ENCODE measurements at places on chromosomes 5 and 9. TPM values are rescaled to one million over a fixed set of nuclear protein-coding genes. Genes with fewer than 3 reads are reported as not detected.

Gene STK10
- 67.7 TPM for total RNA-seq

DNA sequence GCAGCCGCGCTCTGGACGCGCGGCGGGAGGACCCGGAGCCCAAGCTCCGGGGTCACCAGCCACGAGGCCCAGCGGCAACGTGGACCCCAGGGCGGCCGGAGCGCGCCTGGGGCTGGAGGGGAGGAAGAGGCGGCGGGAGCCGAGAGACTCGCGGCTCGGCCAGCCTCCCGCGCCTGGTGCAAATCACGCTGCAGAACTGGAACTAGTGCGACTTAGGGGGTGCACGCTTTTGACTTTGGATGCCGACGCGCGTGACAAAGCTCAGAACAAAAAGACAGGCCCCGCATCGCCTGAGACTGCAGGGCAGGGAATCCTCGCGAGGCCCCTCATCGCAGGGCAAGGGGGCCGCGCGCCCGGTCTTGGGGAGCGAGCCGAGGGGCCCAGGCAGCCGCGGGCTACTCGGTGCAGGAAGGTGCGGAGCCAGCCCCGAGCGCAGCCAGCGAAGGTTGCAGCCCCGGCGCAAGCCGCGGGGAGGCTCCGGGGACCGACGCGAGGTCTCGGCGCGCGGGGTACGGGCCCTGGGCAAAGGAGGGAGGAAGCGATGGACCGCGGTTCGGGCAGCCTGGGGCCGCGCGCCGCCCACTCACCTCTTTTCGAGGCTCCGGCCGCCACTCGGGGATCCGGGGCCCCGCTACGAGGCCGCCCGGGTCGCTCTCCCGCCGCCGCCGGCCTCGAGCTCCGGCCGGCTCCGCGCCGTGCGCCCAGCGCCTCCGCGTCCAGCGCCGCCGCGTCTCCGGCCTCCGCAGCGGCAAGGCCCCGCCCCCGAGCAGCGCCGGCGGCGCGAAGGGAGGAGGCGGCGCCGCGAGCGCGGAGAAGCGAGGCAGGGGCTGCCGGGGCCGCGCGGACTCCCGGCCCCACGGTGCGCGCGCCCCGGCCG is at the start of gene GOLM1:
GOLM1 (minus strand) TSS at position 735 of the 877 bp plus-strand sequence. CDS start 20,238 bp downstream, outside the sequence.
- peak; percentile 82 for DNase-seq
- H3K4me1 ChIP-seq, result no peaks in the 10 kb centered on the region
- no peaks in the 10 kb centered on the region for H3K27me3 ChIP-seq
- H3K36me3 ChIP-seq, result no peaks in the 10 kb centered on the region

Gene PCYOX1L
- 9.2 TPM for total RNA-seq

DNA sequence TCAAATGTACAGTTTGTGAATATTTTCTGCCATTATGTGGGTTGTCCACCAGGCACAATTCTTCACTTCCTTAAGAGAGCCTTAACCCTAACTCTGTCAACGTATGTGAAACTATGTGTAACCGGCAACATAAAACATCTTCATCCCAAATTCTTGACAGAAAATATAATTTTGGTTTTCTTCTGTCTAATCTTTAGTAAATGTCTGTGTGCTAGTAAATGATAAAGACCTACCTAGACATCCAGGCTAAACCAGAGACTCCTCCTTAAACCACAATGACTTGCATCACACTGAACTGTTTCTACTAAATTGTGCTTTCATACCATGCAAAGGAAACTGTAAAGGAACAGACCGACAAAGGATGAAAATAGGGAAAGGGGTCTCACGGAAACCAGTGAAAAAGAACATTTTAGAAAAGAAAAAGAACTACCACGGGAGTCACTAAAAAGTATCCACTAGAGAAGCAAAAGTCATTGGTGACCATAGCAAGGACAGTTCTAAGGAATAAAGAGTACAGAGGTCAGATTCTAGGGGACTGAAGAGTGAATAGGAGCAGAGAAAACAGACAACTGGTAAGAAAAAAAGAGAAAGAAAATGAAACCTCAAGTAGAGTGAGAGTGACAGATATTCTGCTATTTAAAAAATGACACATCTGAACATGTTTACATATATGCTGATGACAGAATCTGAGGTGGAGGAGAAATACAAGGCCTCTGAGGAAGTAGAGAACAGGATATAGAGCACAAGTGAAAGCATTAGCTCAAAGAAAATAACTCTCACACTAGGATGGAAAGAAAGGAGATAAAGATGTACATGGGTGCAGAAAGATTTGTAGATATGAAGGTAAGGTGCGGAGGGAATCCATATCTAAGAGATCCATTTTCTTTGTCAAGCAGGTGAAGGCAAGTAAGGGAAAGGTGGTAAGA is 49.4 kb downstream of the FNIP1 start:
- DNase-seq, result no peak
- no peaks in the 10 kb centered on the region for H3K4me1 ChIP-seq
- no peaks in the 10 kb centered on the region for H3K27me3 ChIP-seq
- no peak overlapping the region for H3K27ac ChIP-seq
- no peaks in the 10 kb centered on the region for H3K36me3 ChIP-seq

DNA sequence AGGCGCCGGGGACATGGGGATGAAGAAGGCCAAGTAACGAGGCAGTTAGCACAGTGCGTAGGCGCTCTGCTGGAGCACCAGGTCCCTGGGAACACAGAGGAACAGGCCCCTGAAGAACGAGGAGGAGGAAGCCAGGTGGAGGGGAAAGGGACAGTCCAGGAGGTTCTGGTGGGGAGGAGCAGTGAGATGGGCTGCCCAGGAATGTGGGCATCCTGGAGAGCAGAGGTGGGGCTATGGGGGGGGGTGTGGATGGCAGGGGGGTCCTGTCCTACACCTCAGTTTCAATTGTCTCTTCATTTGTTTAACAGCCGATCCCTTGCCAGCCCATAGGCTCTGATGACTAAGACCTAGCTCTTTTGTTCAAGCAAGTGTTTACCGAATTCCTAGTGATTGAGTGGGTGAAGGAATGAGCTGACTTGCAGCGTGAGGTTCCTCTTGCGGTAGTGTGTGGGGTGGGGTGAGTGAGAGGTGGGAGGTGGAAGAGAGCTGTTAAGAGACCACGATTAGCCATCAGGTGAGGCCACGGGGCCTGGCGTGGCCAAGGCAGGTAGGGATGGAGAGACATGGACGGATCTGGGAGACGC is 8.4 kb upstream of the PHYHD1 start:
- no peak overlapping the region for H3K4me3 ChIP-seq
- H3K4me1 ChIP-seq, result no peaks in the 10 kb centered on the region
- H3K27me3 ChIP-seq, result no peaks in the 10 kb centered on the region

DNA sequence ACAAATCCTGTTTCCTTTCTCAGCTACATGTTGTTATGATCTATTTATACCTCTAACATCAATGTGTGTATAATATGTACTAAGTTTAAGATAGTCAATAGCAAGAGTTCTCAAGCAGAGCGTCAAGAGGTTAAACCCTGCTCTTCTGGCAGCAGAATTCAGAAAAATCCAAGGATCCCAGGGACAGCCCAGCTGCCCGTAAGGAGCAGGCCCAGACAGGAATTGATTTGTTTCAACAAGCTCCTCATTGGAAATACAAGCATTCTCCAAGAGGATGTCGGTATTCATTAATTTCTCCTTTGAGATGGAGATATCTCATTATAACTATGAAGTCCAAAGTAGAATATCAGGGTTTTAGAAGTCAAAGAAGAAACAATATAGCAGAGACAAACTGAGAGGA is 14.9 kb downstream of the EFNA5 start:
- no peaks in the 10 kb centered on the region for H3K36me3 ChIP-seq
- H3K4me1 ChIP-seq, result no peaks in the 10 kb centered on the region
- no peaks in the 10 kb centered on the region for H3K27me3 ChIP-seq
- DNase-seq, result no peak
- H3K27ac ChIP-seq, result no peak overlapping the region

DNA sequence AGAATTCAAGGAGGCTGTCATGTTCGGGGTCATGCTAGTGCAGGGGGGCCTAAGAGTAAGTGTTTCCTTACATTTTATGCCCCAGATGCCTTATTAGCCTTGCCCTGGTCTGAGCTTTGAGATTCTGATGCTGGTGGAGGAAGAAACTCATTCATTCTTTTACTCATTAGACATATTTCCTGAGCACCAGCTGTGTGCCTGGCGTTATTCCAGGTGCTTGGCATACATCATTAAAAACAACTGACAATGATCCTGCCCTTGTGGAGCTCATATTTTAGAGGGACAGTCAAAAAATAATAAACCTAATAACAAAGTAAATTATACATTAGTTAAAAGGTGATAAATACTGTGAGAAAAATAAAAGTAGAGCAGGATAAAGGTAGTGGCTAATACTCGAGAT is 138.9 kb upstream of the SGCD start:
- H3K4me3 ChIP-seq, result no peak overlapping the region
- H3K4me1 ChIP-seq, result peaks cover 3% of the 10 kb centered on the region
- H3K36me3 ChIP-seq, result no peaks in the 10 kb centered on the region
- no peaks in the 10 kb centered on the region for H3K27me3 ChIP-seq

DNA sequence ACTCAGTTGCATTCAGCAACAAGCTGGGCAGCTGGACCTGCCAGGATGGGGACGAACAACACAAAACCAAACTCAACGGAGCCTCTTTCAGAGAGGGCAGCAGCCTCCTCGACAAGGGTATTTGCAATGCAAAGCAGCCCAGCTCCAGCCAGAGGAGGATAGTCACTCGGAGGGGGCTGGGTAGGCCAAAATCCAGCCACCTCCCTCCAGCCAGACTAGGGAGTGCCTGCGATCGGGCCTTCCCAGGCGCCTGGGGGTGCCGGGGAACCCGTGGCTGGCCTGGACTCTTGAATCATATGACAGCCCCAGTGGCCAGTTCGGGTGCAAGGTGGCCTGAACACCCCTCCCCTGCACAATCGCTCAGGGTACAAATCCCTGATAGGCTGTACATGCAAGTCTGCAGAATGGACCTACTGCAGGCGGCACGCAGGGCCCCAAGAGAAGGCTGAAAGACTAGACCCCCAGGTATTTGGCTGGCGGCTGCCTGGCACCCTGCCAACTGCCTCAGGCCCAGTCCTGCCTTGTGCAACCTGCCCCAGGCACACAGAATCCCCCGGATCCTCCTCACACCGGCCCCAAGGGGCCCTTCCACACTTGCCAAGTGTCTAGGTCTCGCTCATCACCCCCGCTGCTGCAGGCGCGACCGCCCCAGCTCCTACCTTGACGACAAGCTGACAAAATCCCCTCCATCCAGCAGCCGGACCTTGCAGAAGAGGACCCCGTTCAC is 1.3 kb downstream of the EEIG1 start:
- H3K27ac ChIP-seq, result peak overlapping the region; percentile 43
- no peaks in the 10 kb centered on the region for H3K4me1 ChIP-seq
- H3K36me3 ChIP-seq, result no peaks in the 10 kb centered on the region
- no peaks in the 10 kb centered on the region for H3K27me3 ChIP-seq

Gene FAXDC2
- 20.0 TPM for total RNA-seq

DNA sequence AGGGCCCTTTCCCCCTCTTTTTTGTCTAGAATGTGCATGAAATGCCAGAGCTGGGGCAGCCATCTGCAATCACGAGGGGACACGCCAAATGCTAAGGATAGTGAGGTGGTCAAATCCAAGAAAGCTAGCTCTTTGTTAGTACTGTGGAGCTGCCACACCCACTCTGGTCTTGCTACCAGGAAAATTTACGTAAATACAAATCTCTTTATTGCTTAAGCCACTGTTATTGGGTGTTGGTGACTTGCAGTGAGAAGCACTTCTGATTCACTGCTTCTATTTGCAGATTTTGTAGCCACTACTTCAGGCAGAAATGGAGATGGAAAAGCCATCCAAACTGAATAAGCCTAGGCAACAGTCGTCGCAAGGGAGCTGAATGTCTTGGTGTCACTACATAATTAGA is 25.6 kb upstream of the SUSD1 start:
- H3K27ac ChIP-seq, result no peak overlapping the region
- no peak overlapping the region for H3K4me3 ChIP-seq
- no peak for DNase-seq
- H3K27me3 ChIP-seq, result no peaks in the 10 kb centered on the region
- H3K36me3 ChIP-seq, result no peaks in the 10 kb centered on the region

Gene PCDHB2
- 4.1 TPM for total RNA-seq

DNA sequence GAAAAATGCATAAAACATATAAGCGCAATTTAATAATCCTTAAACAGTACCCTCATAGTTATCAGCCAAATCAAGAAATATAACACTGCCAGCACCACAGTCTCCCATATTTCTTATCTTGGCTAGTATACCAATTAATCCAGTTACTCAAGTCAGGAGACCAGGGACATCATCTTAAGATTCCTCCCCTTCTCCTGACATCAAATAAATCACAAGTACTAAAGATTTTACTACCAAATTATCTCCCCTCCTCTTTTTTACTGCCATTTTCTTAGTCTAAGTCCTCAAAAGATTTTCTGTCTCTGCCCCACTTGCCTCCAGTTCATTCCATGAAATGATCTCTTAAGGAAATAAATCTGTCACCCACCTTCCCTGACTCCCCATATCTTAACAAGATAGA is 37.0 kb downstream of the STRBP start:
- DNase-seq, result no peak
- H3K27ac ChIP-seq, result no peak overlapping the region
- no peaks in the 10 kb centered on the region for H3K36me3 ChIP-seq
- H3K4me3 ChIP-seq, result no peak overlapping the region
- H3K4me1 ChIP-seq, result no peaks in the 10 kb centered on the region

- H3K4me1 ChIP-seq, result no peaks in the 10 kb centered on the region
- no peak overlapping the region for H3K27ac ChIP-seq
- no peaks in the 10 kb centered on the region for H3K27me3 ChIP-seq
- DNase-seq, result no peak
- H3K4me3 ChIP-seq, result no peak overlapping the region
Measured at GRCh38 chr5:135700731-135701130, 121.9 kb upstream of the CXCL14 start.

DNA sequence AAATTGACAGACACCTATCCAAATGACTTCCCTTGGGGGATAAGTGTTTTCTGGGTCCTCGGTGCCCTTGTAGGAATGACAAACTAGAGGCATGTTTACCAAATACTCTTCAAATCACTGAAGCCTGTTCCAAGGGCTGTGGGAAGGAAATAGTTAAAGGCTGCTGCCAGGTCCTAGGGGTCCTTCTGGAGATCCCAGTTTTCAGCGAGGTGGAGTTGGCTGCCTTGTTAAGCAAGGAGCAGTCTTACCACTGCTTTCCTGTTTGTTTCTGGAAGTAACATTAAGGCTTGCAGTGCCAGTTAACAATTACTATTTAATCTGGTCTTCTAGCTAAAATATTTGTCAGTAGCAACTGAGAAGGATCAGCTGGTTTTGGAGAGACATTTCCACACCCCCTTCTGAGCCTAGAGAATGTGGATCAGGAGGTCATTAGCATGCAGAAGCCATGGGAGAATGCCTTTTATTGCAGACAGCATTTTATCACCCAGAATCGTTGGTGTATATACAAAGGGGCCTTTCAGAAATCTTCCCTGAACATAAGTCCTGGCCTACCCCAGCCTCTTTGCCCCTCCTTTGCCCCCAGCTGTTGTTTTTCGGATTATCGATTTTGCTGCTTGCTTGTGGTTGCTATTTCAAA is 238.8 kb downstream of the DMAC1 start:
- H3K4me3 ChIP-seq, result no peak overlapping the region
- H3K36me3 ChIP-seq, result no peaks in the 10 kb centered on the region
- no peaks in the 10 kb centered on the region for H3K4me1 ChIP-seq
- no peak for DNase-seq
- H3K27ac ChIP-seq, result no peak overlapping the region

Gene STOML2
- 49.2 TPM for total RNA-seq

Gene ARHGEF37
- total RNA-seq, result 18.0 TPM

DNA sequence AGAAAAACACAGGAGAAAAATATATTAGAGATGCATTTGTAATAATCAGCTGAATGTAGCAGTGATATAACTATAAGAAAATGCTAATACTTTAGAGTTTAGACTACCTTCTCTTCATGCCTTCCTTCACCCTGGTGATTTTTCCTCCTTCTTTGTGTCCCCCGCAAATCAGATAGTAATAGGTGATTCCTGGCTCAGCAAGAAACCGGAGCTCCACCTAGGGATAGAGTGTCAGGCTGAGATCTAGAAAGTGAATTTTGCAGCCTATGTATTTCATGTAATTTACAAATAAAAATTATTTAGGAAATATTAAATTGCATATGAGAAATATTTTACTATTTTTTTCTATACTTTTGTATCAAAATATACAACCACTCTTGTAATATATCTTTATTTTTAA is 109.8 kb upstream of the ST8SIA4 start:
- H3K4me1 ChIP-seq, result no peaks in the 10 kb centered on the region
- no peaks in the 10 kb centered on the region for H3K27me3 ChIP-seq
- no peaks in the 10 kb centered on the region for H3K36me3 ChIP-seq
- H3K27ac ChIP-seq, result no peak overlapping the region
